ENCODE measurements at places on chromosomes 11 and 22.

GRCh38 chr22:48665311-48665995 is 1162.2 kb downstream of the BRD1 start:
- DNase-seq: no peak

GRCh38 chr22:30992565-30992964 is 23.5 kb downstream of the TUG1 start:
- DNase-seq: no peak

- no peak for DNase-seq
Observed at GRCh38 chr11:59174664-59175033, 2.7 kb downstream of the DTX4 start.

DNA sequence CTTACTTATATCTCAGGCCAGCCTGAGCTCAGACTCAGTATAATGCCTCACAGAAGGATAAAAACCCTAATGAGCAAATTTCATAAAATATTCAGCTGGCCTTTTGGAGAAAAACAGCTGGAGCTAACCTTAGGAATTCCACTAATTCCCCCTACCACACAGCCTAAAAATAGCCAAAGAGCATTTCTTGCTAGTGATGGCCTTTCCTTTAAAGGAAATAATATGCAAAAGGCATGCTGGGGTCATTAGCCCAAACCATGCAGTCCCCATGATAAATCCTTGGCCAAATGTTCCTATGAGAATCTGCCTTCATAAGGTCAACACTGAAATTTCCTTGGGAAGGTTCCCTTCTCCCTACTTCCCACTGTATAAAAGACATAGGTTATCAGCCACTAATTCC is 38.2 kb downstream of the SYTL2 start:
- no peak for DNase-seq

- DNase-seq: no peak
Observed at GRCh38 chr11:19864141-19865140, 151.8 kb downstream of the NAV2 start.

- DNase-seq: peak; percentile 64
Observed at GRCh38 chr11:78187366-78188285, 800 bp downstream of the KCTD21 start.

DNA sequence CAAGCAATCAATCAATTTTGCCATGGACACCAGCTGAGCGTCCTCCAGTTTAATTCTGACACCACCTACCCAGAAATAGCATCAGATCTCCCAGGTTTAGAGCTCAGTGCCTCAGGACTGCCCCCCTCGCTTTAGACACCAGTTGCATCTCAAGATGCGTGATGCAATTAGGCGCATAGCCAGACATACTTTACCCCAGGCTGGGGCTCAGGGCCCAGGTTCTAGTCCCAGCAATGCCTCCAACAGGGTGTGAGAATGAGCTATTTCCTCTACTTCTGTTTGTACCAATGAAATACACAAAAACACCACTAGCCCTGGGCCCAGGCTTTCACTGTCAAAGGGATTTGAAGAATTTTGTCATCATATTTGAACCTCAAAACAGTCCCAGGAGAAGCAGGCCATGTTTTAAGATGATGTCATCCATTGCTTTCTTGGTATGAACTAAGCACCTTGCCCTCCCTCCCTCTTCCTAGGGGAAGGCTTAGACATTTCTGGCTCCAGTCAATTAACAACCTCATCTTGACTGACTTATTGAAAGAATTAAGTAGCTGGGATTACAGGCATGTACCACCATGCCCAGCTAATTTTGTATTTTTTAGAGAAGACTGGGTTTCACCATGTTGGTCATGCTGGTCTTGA is 61.5 kb upstream of the INCENP start:
- DNase-seq: no peak

DNA sequence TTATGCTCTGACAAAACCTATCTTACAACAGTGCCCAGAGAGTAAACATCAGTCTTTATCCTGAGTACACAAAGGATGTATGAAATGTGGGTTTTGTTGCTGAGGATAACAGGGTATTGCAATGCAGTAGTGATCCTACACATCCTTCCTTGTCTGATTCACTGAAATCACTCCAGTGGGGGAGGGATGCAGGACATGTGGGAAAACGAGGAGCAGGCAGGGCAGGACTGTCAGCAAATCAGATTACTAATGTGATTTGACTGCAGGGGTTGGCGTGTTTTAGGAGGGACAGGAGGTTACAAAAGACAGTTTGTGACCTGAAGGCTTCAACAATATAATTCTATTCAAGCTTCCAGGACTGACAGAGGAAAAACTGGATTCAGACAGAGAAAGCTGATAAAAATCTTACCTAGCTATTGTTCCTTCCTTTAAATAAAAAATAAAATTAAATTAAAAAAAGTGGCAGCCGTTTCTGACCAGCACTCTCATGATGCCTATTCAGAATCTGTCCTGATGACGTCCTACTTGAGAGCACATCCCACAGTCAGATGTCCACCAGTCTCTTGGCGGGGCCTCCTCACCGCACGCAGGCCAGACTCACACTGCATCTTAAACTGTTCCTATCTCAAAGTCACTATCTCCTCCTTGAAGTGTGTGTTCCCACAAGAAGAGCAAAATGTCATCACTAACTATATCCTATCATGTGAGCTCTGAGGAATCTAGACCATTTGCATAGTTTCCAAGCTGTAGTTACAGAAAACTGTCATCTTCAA is 50.6 kb upstream of the MN1 start:
- DNase-seq: no peak

DNA sequence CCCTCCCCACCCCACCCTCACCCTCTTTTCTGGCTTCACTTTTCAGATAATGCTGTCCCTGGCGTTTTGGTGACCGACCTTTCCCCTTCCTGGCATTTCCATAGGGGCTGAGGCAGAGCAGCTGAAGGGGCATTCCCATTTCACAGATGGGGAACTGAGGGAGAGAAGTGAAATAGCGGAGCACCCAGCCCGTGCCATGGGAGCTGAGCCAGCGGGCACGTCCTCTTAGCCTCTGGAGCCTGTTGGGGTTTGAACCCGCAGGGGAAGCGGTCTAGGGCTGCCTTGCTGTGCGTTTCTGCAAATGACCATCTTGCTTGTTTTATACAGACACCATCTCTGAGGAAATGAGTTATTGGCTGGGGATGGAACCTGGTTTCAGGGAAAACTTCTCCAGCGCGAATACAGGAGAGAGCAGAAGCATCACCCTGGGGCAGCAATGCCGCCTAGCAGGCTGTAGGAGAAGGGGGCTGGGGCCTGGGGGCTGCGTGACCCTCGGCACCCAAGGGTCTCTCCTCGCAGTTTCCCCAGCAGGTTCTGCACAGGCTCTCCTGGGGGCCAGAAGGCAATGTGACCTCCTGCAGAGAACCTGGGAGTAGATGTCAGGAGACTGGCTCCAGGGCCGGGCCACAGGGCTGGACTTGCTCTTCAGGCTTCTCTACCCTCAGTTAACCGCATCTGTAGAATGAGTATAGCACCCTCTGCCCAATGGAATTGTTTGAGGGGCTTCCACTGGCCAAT is 1.5 kb downstream of the PTPRJ start:
- no peak for DNase-seq

DNA sequence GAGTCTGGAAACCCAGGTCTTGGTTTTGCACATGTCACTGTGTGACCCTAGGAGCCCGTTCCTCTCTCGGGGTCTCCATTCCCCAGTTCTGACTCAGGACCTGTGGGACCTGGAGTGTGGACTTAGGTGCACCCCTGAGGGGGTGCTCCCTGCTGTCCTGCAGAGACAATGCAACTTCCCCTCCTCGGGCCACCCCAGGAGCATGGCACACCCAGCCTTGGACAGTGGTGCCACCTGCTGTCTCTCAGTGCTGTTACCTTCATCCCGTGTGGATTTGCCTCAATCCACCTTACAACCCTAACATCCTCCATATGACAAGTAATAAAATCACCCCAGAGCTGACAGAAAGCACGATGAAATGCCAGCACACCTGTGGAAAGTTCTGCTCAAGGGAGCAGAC is 27.5 kb upstream of the CRYBB3 start:
- no peak for DNase-seq

- no peak for DNase-seq
Observed at GRCh38 chr11:16215352-16215751, 141.0 kb downstream of the SOX6 start.

DNA sequence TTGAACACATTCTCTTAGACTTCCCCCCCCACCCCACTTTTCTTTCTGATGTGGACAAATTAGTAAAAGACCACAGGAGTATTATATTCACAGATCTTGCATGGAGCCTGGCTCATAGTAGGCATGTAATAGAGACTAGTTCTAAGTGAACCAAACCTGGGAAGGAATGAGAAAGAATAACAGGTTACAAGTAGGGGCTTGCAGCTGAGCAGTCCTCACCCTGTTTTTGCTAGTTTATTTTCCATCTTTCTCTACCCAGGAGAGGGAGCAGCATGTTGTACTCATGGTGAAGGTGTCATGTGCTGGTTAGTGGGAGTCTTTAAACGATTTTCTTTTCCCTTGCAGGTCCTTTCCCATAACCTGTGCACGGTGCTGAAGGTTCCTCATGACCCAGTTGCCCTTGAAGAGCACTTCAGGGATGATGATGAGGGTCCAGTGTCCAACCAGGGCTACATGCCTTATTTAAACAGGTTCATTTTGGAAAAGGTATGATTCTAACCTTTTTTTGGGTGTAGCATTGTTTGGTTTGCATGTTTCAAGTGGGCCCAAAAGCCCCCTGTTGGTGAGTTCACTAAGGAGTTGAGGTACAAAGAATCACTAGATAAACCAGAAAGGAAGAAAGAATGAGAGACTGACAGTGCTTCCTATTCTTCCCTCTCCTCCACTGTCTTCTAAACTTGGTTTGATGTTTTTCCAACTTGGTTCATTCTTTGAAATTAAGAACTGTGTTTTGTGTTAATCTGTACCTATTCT is 30.1 kb downstream of the SWAP70 start:
- DNase-seq: no peak

DNA sequence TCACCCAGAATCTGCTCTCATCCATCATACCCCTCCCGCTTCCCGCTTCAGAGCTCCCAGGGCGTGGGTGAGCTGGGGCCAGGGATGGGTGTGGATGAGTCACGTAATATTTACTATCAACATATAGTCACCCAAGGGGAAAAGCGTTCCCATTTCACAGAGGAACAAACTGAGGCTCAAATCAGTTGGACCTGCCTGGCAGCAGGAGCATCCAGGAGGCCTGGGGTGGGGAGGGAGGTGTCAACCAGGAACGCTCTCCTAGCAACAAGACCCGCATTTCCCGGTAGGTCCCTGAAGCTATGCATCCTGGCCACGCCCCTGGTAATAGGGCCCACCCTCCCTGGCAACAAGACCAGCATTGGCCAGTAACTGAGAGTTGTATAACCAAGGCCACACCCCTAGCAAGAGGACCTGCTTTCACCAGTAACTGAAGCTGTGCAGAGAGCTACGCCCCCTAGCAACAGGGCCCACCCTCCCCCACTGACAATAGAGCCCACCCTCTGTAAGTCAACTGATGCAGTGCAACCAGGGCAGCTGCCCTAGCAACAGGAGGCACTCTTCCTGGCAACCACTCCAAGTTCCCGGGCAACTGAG is 32.7 kb upstream of the TXNRD2 start:
- DNase-seq: no peak

DNA sequence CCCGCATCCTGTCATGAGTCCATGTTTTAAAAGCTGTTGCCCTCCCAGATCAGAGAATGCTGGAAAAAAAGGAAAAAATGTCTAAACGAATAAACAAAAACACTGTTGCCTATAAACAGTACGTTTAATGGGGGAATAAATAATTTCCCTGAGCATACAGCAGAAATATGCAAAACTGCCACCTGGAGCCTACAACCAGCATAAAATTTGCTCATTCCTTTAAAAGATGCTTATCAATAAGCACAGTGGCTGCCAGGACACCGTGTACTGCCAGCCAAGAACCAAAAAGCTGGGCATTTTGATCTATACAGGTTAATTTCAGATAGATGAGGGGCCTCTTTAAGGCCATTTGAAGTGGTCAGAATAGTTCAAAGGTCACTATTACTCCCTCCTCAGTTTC is 5.7 kb upstream of the CPT1A start:
- no peak for DNase-seq

DNA sequence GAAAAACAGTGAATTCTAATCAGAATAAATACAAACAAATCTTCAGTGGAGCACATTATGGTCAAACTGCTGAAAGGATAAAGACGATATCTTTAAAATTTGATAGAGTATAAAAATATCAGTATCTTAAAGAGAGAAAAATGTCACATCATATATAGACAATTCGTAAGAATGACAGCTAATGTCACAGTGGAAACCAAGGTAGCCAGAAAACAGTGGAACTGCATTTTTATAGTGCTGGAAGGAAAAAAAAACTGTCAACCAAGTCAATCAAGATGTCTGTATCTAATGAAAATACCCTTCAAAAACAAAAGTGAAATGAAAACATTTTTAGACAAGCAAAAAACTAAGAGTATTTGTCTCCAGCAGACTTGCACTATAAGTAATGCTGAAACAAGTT is 73.4 kb upstream of the HMGXB4 start:
- no peak for DNase-seq

- no peak for DNase-seq
Observed at GRCh38 chr11:133154076-133154475, 378.2 kb downstream of the OPCML start.

- no peak for DNase-seq
Observed at GRCh38 chr11:67255353-67255752, 10.9 kb upstream of the GRK2 start.

GRCh38 chr22:39383841-39384625 is 15.5 kb upstream of the TAB1 start:
- no peak for DNase-seq

GRCh38 chr11:61543606-61544306 is 35.2 kb downstream of the LRRC10B start:
- no peak for DNase-seq

DNA sequence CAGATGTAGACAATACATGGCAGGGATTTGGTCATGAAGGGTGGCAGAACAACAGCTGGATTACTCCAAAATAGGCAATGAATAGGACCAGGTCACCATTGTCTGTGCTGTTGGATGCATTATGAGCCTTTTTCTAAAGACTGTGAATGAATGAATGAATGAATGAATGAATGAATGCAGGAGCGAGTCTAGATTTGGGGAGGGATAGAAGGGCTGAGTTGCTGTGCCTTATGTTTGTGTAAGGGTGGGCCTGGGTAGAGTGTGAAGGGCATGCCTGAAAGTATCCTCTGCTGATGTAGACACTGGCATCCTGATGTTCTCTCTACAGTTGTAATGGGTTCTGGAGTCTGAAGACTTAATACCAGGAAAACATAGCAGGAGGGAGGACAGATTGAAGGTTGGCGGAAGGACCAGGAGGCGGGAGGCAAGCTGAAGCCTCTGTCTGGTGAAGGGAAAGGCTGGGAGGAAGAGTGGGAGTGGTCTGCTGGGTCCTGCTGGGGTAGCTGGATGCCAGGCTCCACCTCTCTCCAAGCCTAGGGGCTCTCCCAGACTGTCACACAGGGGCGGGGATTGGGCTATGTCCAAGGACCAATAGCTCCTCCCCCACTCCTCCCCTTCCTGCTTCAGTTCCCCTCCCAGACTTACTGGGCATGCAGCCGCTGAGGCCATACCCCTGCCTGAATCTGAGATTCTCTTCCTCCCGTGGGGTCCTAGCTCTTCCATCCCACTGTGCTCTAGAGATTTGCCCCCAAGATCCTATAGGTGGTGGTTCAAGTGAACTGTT is 4.8 kb downstream of the TRIM3 start:
- peak; percentile 86 for DNase-seq

DNA sequence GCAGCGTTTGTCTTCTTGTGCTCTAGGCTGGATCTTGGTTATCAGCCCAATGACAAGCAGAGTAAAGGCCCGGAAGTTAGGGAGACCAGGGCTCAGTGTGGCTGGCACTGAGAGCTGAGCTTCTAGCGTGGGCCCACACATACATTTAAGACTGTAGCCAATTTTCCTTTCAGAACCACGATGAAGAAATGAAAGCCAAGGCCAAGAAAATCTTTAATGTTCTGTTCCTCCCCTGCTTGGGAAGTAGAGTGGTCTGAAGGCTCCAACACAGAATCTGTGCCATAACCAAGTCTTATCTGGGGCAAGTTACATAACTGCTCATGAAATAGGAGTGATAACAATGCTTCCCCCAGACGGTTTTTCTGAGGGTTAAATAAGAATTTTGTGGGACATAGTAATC is 4.7 kb upstream of the ST3GAL4 start:
- no peak for DNase-seq
